GM23248 (cell line): ENCODE measurements at places on chromosomes 7 and 10. TPM values are rescaled to one million over a fixed set of nuclear protein-coding genes. Genes with fewer than 3 reads are reported as not detected.

ARMC3 gene
- total RNA-seq, result not detected in 2 replicates

VWDE gene
- total RNA-seq, result not detected in 2 replicates

WDFY4 gene
- not detected in 2 replicates for total RNA-seq

SAMD9L gene
- 11.0 and 17.0 TPM in 2 replicates for total RNA-seq

CCDC172 gene
- not detected in 2 replicates for total RNA-seq

GPR158 gene
- total RNA-seq, result 0.13 TPM in 1 of 2 replicates, not detected in the other

RELN gene
- total RNA-seq, result 0.38 and 0.97 TPM in 2 replicates

GRM3 gene
- not detected in 2 replicates for total RNA-seq

CPA1 gene
- not detected in 2 replicates for total RNA-seq

FOXP2 gene
- 1.3 and 5.0 TPM in 2 replicates for total RNA-seq

GJD4 gene
- total RNA-seq, result not detected in 2 replicates

SEMA3D gene
- 6.6 and 10.1 TPM in 2 replicates for total RNA-seq

SKIDA1 gene
- not detected in 2 replicates for total RNA-seq

LEP gene
- 0.22 TPM in 1 of 2 replicates, not detected in the other for total RNA-seq

ABLIM1 gene
- total RNA-seq, result 0.54 and 4.3 TPM in 2 replicates

ZSCAN21 gene
- 3.4 and 6.3 TPM in 2 replicates for total RNA-seq

PAOX gene
- 4.1 and 5.8 TPM in 2 replicates for total RNA-seq

PVRIG gene
- not detected in 2 replicates for total RNA-seq

CFAP46 gene
- 0.22 TPM in 1 of 2 replicates, not detected in the other for total RNA-seq

TWIST1 gene
- total RNA-seq, result 45.7 and 47.8 TPM in 2 replicates

SPACDR gene
- not detected in 2 replicates for total RNA-seq

CTNNA3 gene
- not detected in 2 replicates for total RNA-seq

MYO1G gene
- not detected in 2 replicates for total RNA-seq

SMO gene
- 14.7 and 16.3 TPM in 2 replicates for total RNA-seq

TMEM229A gene
- total RNA-seq, result not detected in 2 replicates

LRRD1 gene
- total RNA-seq, result not detected in 2 replicates

TMEM139 gene
- not detected in 2 replicates for total RNA-seq

WDR86 gene
- total RNA-seq, result 0.25 TPM in 1 of 2 replicates, not detected in the other

NSUN5 gene
- total RNA-seq, result 15.3 and 25.5 TPM in 2 replicates

MYL7 gene
- not detected in 2 replicates for total RNA-seq

OR9A2 gene
- not detected in 2 replicates for total RNA-seq

FGFBP3 gene
- total RNA-seq, result 0.13 and 0.32 TPM in 2 replicates

CPA2 gene
- total RNA-seq, result not detected in 2 replicates

CALML3 gene
- not detected in 2 replicates for total RNA-seq

TEX47 gene
- not detected in 2 replicates for total RNA-seq

CDC14C gene
- 0.11 TPM in 1 of 2 replicates, not detected in the other for total RNA-seq

TRIM8 gene
- 108 and 114 TPM in 2 replicates for total RNA-seq

TCF7L2 gene
- total RNA-seq, result 4.2 and 6.2 TPM in 2 replicates
